Stimulated activated CD4-positive, alpha-beta T cell treated with anti-CD3 and anti-CD28 coated beads, Interleukin-15, amount 100 ng/mL, for 48 hours (primary cell): ENCODE measurements at places on chromosomes 1 and 21.

DNA sequence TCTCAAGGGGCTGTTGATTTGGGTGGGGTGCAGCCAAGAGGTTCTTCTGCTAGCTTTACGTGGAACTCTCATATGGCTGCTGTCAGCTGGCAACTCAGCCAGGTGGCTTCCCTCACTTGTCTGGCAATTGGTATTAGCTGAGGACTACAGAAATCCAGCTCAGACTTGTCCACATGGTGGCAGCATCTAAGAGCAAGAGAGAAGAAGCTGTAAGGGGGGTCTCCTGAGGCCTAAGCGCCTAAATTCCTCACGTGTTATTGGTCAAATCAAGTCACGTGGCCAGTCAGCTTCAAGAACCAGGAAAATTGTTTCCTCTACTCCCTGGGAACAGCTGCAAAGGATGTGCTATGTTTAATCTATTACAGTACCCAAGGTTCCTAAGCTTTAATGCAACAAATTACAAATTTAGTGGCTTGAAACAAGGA lies 4.2 kb upstream of the DYRK3 start:
- no peak for DNase-seq

- no peak for DNase-seq
Observed at GRCh38 chr1:199691540-199691939, 336.0 kb upstream of the NR5A2 start.

DNA sequence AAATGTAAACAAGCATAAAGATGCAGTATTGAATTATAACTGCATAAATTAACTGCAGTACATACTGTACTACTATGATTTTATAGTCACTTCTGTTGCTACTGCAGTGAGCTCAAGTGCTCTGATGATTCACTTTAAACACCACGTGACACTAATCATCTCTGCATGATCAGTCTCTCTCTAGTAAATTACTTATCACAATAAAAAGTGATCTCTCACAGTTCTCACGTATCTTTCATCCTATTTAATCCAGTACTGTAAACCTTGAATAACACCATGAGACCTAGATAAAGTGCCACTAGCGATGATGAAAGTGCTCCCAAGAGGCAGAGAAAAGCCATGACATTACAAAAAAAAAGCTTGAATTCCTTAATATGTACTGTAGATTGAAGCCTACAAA lies 1242.0 kb downstream of the AMY1C start:
- DNase-seq, result no peak

DNA sequence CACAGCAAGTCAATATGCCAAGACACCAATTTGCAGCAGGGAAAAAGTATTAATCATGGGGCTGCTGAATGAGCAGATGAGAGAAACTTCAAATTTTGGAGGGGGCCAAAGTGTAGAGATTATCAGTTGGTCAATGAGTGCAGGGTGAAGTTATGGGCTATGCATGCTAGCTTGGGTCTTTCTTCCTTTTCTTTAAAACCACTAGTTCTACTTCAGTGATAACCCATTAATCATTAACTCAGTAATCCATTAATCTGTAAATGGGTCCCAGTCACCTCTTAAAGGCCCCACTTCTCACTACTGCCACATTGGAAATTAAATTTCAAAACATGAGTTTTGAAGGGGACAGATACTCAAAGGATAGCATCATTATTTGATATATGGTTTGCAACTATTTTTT lies 688.6 kb upstream of the ADGRL4 start:
- no peak for DNase-seq

DNA sequence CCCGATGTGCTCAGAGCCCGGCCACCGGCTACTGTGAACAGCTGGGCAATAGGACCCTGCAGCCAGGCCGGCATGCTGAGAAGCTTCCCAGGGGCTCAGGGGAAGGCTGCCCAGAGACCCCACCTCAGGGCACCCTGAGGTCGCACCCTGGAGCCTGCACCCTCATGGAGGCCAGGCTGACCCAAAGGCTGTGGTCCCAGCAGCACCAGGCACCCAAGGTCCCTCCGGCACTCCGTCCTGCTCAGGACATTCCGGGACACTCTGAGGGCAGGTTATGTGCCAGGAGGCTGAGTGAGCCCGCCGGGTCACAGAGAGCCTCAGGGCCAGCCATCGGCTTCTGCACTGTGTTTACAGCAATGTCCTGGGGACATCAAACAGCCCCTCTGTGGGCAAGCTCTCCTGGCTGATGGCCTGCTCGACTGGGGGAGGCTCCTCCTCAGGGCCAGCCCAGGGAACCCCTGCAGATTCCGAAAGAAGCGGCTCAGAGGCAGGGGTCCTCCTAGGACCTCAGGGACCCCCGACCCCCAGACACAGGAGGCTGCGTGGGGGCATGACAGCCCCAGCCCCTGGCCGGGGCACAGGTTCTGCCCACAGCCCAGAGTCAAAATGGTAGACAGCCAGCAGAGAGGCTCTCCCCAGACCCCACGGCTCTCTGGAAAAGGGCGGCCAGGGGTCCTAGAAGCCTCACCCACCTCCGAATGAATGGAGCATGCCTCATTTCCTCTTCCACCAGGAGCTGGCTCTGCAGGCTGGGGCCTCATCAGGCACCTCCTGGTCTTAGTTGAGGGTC lies 8.2 kb downstream of the SLC19A1 start:
- no peak for DNase-seq

DNA sequence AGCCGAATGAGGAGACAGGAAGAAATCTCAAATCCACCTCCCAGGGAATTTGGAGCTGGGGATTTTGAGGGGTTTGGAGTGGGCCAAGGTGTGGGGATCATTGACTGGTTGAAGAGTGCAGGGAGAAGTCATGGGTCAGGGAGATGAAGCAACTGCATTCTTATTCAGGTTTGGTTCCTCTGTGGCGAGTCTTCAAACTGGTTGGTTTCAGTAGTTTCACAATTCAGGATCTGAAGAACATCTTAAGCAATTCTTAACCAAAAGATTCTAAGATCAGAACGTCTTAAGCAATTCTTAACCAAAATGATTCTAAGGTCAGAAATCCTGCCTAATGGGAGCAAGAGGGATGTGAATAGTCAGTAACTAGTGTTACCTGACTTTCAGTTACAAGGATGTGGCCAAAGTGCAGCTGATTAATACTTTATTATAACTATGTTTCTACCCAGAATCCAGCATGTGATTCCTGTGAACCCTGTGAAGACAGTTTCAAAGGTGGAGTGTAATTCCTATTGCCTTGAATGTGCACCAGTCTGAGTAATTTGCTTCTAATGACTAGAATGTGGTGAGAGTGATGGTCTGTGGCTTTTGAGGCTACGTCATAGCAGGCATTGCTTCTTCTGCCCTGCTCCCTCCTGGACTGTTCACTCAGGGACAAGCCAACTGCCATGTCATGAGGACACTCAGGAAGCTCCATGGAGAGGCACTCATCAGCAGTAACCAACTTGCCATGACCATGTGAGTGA lies 61.2 kb downstream of the OLFML3 start:
- no peak for DNase-seq

DNA sequence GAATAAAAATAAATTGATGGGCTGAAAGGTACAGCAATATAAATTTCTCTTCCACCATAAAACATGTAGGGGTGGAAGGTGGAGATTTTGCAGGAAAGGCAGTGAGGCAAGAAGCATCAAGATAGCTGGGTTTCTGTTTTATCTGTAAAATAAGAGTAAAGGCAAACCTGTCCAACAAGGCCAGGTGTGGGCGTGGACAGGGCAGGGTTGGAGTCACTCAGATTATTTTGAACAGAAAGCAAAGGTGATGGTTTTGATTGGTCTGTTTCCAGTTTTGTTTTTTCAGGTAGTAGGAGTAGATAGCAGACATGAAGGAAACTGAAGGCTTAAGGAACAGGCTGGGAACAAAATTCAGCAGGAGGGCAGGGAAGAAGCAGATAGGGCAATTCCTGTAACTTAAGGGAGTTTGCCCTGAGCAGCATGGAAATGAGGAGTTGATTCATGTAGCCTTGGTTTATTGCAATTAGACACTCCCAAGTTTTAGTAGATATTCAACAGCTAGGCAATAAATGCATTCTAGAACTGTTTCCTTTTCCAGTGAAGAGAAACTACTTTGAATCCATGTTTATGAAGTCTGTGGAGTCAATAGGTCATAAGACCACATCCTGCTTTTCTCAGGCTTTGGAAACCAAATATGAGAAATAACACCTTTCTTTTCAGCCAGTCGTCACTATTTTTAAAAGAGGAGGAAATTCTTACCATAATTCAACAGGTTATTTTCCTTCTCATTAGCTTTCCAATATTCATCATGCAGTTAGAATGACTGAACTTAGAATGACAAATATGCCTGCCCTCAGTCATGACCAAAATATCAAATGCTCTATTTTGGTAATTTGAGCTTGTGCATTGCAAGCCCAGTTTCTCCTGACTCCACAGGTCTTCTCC lies 38.7 kb upstream of the CD55 start:
- no peak for DNase-seq

DNA sequence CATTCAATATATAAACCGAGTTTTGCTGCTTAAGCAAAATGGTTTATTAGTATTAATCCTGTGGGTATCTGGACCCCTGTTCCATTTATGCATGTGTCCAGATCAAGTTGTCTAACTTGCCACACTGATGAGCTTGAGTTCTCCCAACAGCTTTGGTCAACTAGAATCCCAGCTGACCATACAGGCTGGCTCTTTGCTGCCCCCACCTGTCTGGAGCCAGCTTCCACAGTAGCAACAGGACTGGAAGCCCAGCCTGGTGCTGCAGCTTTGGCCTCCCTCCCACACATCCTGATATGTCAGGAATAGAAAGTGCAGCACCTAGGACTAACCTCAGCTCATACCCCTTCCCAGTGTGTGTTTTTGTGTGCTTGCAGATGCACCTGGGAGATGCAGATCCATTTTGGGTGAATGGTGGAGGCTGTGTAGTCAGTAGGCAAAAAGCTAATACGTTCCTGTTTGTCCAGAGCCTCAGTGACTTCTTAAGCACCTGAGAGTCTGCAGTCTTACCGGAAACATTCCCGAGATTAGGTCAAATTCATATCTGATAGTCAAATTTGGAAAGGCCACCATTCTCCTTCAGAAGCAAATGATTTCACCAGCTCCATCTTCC lies 40.9 kb upstream of the BEND5 start:
- peak; percentile 20 for DNase-seq
